ENCODE measurements at places on chromosomes 2 and 18.

- DNase-seq, result no peak
Observed at GRCh38 chr2:130853391-130853790, 16.7 kb downstream of the ARHGEF4 start.

DNA sequence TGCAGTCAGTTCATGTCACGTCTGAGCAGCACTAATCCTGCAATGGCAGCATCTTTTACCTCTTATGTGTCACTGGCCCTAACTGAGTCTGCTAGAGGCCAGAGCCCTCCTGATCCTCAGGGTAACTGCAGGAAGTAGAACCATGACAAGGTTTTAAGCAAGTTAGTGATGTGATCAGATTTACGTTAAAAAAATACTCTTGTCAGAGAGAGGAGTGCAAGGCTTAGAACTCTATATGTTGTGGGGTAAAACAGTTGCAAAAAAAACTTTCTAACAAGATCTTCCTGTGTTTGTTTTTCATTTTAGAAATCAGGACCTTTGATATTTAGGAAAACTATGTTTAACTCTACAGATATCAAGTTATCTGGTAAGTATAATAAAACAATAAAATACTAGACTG is 4.6 kb downstream of the TMEM87B start:
- no peak for DNase-seq

DNA sequence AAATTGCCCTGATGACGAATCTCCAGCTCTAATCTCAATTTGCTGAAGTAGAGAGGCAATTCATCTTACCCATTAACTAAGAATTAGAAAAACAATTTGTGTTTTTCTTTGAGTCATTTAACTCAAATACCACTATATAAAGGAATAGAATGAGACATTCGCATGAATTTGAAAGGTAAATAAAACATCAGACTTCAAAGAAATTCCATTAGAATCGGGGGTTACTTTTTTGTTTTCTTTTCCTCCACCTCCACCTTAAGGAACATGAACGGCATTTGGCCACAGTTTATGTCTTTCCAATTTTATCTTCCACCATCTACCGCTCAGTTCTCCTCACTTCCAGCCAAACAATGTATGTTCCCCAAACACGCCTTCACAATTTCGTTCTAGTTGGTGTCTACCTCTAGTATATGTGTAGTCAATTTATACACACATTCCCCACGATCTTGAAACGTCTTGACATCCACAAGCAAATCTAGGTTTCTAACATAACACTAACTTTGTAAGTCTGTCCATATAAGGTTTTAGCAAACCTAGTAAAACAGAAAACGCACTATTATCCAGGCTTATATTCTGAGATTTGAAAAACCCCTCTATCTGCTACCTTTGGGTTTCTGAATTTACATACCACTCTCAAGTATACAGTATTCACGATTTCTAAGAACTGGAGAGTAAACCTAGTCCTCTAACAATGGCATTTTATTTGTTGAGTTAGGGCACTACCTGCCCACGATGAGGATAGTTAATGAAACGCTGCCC is 1.2 kb upstream of the SMCHD1 start:
- no peak for DNase-seq

GRCh38 chr2:79887747-79888374 is 375.0 kb downstream of the CTNNA2 start:
- peak; percentile 18 for DNase-seq

GRCh38 chr2:161983866-161984265 is 90.1 kb downstream of the DPP4 start:
- DNase-seq, result no peak

- DNase-seq, result no peak
Observed at GRCh38 chr2:239584986-239585385, 184.2 kb upstream of the HDAC4 start.

GRCh38 chr2:172098650-172099471 is 3.8 kb downstream of the DLX2 start:
- DNase-seq, result no peak

DNA sequence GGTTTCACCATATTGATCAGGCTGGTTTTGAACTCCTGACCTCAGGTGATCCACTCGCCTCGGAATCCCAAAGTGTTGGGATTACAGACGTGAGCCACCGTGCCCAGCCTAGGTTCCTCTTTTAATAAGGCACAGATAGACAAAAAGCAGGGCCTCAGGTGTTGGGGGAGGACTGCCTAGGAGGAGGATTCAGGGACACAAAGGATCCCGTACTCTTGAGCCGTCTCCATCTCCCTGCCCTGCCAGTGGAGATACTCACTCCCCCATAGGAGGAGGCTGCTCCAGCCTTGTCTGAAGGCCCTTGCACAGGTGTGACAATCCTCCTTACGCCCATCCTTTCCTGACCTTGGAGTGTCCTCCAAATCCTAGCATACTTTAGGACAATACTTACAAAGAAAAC is 32.0 kb upstream of the TFCP2L1 start:
- no peak for DNase-seq

- DNase-seq, result no peak
Observed at GRCh38 chr2:23605236-23605635, 220.3 kb downstream of the KLHL29 start.

DNA sequence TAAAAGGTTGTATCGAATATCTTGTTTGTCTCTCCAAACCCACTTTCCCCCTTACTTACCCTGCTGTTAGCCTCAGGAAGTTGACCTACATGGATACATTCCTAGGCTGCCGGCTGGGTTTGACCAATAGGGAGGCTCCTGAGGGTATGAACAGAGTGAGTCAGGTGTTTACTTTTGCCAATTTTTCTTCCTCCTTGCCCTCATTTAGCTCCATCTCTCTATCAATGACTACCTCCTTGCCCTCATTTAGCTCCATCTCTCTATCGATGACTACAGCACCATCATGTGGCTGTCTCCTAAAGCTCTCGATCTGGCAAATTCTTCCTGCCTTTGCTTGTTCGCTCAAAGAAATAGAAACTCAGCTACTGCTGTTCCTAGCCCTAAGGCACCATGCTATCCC is 571.9 kb upstream of the CRIM1 start:
- no peak for DNase-seq

DNA sequence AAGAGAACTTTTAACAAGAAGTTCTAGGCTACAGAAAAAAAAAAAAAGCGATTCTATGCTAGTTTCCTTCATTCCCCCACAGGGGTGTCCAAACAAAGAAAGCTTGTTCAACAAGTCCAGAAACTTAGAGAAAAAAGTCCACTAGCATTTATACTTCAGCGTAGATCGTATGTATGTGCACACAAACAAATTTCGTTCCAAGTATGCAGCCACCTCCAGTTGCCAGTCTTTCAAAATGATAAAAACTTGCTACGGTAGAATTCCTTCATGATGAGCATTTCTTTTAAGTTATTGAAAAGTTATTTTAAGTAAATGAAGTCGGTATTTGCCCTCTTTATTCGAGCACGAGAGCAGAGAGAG is 3.7 kb upstream of the OTX1 start:
- DNase-seq, result no peak

DNA sequence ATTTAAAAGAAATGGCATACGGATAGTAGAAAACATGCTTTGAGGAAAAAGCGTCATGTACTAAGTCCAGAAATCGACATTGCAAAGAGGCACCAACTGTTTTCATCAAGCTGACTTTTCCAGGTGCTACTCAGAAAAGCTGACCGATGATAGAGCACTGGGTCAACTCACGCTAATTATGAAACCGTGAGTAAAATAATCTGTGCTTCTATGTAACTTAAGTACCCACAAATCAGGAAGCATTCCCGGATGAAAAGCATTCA is 353 bp upstream of the NUP35 start:
- DNase-seq, result no peak

DNA sequence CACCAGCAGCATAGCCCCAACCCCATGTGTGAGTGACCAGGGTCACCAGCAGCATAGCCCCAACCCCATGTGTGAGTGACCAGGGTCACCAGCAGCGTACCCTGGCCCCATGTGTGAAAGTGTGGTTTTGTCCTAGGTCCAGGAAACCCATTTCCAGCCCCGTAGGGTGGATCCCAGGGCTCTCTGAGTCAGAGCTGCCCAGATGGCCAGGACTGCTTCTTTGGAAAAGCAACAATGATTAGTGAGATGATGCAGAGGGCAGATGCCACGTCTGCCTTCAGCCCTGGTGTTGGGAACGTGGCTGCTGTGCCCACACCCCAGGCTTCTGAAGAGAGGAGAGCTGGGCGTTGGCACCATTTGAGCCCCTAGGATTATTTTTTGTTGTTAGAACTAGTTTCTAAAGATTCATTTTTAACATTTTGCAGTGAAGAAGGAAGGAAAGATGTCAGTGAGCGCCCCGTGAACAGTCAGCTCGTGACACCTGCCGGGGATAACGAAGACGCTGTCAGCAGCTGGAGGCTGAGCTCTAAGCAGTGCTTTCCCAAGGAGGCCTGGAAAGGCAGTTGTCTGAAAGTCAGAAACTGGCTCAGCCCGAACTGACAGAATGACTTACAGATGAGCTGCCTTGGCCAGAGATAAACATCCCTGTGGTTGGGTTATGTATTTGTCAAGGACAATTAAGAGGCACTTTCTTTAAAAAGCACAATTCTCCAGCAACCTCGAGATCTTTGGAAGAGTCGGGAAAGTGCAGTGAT is 32.1 kb upstream of the KCNG2 start:
- no peak for DNase-seq

DNA sequence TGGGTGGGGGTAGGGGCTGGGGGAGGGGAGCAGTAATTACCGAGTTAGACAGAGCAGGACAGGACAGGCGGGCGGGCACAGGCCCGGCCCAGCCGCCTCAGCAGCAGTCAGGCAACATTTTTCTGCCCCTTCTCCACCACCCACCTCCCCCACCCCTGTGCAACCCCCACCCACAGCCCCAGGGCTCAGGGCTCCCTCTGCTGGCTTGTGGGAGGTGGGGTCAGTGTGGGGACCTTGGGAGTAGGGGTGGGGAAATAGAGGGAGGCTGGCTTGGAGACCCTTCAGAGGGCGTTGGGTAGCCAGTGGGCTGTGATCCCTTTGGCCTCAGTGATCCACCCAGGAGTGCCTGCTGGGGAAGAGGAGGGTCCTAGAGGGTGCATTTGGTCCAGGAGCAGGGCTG is 6.4 kb downstream of the WNT6 start:
- DNase-seq, result no peak

DNA sequence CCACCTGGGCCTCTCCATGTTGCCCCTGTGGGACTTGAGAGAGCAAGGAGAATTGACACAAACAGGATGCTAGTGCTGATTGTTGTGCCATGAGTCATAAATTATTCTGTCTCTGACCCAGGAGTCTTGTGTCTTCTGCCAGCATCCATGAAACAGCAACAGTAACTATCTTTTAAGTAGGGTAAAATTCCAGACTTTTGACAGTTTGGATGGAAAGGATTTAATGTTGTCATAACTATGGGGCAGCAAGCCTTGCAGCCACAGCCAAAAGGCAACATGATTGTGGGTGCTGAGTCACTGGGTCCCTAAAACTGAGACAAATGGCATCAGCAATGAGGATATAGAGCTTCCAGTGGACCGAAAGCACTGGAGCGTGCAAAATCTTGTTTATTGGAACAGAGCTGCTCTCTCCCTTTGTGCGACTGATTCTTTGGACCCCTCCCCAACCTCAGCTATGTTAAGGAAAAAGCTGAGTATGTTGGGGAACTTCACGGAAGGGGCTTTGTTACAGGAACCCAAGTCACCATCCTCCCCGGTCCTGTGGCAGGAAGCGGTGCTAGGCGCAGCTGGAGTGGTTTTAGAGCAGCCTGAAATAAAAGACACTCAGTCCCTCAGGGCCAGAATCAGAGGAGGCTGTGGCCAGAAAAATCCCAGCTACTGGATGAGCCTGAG is 9.6 kb upstream of the ITPRIPL1 start:
- no peak for DNase-seq

DNA sequence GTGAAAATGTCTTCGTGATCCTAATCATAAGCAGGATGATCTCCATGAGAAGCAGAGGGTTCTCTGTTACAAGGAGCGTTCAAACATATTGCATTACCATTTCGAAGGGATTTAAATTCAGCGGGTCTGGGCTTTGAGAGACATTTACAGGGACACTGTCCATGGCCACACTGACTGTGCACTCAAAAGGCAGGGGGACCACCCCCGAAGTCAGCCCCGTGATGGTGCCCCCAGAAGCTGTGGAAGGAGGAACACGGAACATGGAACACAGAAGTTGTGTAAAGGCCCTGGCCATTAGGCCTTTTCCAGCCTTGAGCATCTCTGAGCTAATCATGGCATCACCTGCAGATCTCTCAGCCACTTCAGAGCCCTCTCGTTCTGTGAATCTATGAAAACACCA is 268.4 kb upstream of the MYT1L start:
- DNase-seq, result no peak

- no peak for DNase-seq
Observed at GRCh38 chr2:198991431-198991830, 466.3 kb downstream of the SATB2 start.

All from GM12864 (cell line).